ENCODE measurements at places on chromosomes 2 and 18.

DNA sequence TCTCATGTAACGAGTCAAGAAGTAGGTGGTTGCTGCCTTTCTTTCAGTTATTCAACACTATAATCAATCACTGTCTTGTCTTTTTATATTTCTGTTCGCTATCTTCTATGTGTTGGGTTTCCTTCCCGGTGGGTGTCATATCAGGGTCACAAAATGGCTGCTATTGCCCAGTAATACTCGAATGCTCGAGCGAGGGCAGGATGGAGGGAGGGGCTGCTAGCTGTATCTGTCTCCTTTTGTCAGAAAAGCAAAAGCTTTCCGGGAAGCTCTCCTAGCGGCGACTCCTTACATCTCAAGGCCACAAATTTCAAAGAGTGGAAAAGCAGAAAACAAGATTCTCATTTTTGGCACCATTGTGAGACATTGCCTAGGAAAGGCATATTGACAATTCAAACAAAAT, 16.4 kb upstream of the GALNT3 start:
- DNase-seq, result no peak

GRCh38 chr2:186125156-186125555, 360.9 kb upstream of the ZC3H15 start:
- DNase-seq, result no peak

- no peak for DNase-seq
These were observed 456 bp upstream of the NFATC1 start for GRCh38 chr18:79395308-79395640.

GRCh38 chr18:21177822-21178221, 64.2 kb upstream of the GREB1L start:
- DNase-seq, result no peak

- DNase-seq, result no peak
These were observed 14.1 kb downstream of the GLI2 start for GRCh38 chr2:120749506-120750431.

DNA sequence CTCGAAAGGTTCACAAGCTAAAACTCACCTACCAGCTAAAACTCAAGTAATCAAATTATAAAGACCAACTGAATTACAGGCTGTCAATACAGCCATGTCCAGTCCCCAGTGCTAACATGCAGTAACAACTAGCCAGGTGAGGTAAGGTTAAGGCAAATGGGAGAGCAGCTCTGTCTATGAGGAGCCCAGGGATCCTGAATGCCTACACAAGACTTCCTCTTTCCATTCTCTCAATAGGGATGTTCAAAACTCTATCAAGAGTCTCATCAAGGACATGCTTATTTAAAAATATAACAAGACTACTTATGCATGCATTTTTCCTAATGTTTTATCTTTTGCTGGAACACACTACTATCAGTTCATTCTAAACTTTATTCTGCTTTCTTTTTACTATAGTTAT, 20.4 kb downstream of the REV1 start:
- no peak for DNase-seq

DNA sequence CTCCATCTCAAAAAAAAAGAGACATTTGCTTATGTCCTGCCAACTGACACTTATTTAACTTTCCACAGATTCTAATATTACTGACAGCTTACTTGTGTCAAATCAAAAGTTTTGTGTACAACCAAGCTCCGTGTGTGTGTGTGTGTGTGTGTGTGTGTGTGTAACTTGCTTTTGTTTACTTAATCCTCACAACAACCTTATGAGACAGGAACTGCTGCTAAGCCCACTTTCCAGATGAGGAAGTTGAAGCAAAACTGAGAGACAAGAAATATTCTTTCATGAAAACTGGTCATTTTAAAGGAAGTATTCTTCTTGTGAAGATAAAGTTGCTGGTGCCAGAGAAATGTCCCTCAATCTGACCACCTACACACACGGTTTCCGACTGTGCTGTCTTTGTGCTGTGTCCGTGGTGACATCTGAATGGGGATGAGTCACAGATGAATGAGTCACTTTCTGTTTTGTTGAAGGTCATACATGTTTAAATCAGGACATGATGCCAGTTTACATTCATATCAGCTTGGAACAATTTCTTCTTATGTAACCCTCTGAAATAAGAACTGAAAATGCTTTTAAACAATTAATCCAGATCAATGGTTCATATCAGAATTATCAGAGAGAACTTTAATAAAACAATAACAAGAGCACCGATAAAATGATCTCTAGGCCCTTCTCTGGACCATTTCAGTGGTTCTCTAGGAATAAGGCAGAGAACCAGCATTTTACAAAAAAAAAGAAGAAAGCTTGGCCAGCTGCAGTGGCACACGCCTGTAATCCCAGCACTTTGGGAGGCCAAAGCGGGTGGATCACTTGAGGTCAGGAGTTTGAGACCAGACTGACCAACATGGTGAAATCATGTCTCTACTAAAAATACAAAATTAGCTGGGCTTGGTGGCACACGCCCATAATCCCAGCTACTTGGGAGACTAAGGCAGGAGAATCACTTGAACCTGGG, 95.5 kb downstream of the THNSL2 start:
- DNase-seq, result no peak

- DNase-seq, result no peak
These were observed 345.5 kb upstream of the FSIP2 start for GRCh38 chr2:185393091-185393490.

GRCh38 chr2:178250429-178250828, 56.1 kb downstream of the OSBPL6 start:
- peak; percentile 25 for DNase-seq

DNA sequence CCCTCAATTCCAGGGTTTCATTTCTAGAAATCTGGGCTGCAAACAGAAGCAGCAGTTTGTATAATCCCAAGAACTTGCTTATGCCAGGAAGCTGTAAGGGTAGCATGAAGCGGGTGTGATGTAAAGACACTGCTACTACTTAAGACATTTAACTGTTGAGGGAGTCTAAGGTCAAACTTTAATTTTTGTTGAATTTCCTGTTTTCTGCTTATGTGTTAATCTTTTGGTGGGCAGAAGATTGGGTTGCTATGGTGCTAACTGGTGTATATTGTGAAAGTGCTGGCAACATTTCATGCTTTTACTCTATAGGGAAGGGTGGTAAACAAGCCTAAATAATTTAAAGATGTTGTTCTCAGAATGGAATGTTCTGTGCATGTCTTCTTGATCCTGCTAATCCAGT, 2.7 kb downstream of the NCOA1 start:
- DNase-seq, result no peak

DNA sequence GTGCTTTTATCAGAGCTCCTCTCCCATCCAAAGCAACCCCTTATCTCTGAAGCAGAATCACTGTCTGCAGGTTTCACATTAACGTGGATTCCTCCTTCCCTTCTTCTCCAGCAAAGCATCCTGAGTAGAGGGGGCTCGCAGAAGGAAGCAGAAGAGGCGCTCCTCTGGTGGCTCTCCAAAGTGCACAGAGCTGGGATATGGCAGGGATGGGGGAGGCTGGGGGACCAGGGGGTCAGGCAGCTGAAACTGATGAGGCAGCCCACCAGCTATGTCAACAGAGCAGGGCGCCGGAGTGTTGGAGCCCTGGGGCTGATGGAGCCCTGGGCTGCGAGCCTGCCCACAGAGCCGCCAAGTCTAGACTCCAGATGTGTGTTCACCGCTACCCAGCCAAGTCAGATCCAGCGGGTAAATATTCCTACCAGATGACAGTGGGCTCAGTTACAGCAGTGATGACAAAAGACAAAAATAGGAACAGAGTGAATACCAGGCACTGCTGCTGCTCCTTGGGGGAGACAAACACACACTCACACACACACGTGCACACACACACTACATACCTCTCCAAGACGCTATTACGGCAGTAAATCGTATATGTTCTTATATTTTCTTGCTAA, 678.3 kb upstream of the ID2 start:
- no peak for DNase-seq

GRCh38 chr2:197369933-197370320, 59.3 kb upstream of the ANKRD44 start:
- DNase-seq, result no peak

GRCh38 chr2:15731213-15731888, 139.7 kb downstream of the DDX1 start:
- DNase-seq, result peak; percentile 18

DNA sequence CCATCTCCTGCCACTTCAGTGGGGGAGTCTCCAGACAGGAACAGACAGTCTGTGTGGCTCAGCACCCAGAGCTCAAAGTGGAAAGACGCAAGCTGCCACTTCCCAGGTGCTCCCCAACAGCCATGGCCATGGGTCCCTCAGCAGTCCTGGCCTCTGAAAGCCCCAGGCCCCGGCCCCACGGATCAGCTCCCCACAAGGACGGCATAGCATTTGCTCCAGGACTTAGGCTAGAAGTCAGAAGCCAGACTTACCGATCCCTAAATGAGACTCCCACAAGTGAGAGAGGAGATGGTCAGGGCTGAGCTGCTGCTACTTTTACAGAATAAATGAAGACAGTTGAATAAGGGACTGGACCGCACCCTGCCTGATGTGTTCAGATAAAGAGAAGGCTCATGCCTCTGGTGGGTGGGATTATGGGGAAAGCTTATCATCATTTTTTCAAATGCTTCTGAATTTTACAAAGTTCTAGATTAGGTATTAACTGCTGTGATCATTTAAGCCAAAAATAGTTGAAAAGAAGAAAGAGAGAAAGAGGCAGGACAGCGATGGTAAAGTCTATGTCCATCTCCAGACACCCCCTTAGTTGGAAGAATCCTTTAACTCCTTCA, 50.5 kb downstream of the ADD2 start:
- no peak for DNase-seq

- DNase-seq, result no peak
These were observed 9.3 kb downstream of the GPN1 start for GRCh38 chr2:27638037-27638637.

DNA sequence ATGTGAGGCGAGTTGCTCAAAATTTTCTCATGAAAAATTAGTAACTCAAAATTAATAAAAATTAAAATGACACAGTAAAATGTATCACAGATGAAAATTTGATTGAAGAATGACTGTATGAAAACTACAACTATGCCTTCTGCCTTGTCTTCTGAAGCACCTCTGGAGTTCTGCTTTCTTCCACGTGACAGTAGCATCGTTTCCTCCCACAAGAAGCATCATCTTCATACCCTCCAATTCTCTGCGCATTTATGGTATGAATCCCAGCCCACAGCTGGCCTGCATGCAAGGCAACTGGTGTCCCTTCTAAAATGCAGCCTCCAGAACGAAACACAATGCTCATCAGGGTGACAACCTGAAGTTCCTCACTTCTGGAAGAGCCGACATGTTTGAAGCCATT, 189.9 kb downstream of the MYO1B start:
- no peak for DNase-seq

DNA sequence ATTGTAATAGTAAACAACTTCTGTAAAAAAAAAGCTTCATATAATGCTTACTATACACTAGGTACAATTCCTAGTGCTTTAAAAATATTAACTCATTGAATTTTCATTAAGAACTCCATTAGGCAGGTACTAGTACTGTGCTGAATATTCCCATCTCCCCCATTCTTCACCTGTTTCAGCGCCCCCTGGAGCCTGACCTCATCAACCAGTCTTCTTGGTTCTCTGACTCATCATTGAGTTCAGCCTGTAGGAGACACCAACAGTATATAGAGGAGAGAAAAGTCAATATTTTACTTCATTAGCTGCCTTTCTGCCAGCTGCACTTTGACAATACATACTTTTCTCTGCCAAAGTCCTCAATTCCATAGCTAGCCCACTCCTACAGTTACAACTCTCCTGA, 1009.9 kb upstream of the KLHL29 start:
- no peak for DNase-seq

GRCh38 chr2:231288590-231288989, 90.2 kb downstream of the ARMC9 start:
- no peak for DNase-seq

- no peak for DNase-seq
These were observed 51.9 kb downstream of the REEP1 start for GRCh38 chr2:86285571-86285970.

GRCh38 chr18:79961527-79962291, 2.7 kb upstream of the HSBP1L1 start:
- no peak for DNase-seq
